Forelimb muscle (tissue), 1 donor: ENCODE measurements at places on chromosomes 13 and 19. TPM values are rescaled to one million over a fixed set of nuclear protein-coding genes. Genes with fewer than 3 reads are reported as not detected.

DNA sequence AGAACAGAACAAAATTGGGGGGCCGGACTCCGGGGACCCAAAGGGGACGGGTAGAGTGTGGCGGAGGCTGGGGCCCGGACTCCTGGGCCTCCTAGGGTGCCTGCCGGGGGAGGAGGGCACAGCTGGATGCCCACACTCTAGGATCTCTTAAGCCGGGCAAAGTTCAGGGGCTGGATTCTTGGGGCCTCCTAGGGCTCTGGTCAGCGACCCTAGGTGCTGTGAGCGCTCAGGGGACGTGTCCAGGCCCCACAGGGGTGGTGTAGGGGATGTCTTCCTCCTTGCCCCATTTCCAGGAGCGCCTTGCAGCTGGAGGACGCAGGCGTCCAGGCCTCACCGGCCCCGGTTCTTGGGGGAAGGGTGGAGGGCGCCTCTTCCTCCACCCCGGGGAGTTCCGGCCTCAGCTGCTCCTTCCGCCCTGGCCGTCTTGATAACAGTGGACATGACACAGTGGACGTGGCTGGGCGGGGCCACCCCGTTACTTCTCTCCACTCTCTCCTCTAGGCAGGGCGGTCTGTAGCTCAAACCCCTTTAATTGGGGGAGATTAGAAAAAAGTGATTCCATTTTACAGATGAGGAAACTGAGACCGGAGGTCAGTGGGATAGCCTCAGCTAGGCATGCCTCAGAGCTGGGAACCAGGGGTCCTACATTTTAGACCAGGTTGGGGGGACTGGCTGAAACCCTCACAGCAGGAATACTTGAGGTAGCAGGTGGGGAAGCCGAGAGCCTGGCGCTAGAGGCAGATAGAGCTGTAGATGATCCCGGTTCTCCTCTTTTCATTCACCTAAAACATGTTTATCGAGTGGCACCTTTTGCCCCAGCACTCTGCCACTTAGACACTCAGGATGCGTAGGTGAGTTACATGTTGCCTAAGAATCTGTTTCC is 705 bp downstream of the STXBP2 start:
- DNase-seq = no peak

GRCh38 chr19:1206150-1206863 is 729 bp downstream of the STK11 start:
- no peak for DNase-seq

MBD3L2 gene
- not detected for polyA plus RNA-seq

CRX gene
- 0.05 TPM for polyA plus RNA-seq

POU2F2 gene
- polyA plus RNA-seq = 1.3 TPM
